Left lobe of liver (tissue), 2 donors: ENCODE measurements at places on chromosomes 5 and 9. TPM values are rescaled to one million over a fixed set of nuclear protein-coding genes. Genes with fewer than 3 reads are reported as not detected.
A peak's percentile ranks its signal among the peaks of the same experiment; 100 is the strongest.

CNTRL gene
- total RNA-seq, result 3.6 TPM

DNA sequence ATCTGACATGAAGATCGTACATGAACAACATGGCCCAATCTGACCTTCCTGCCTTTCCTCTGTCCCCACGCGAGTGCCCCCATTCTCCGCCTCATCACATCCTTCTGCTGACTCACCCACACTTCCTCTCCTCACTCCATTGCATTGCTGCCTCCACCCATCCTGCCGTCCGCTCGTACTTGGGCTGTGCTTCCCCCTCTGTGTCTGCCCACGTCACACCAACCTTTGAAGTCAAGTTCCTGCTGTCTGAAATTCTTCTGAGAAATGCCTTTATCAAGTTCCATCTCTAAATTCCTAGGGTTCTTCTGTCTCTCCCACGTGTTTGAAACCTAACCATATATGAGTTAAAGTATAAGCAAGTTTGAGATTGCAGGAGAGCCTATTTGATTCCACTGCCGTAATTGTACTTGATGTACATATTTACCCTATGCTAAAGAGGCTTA lies 18.0 kb upstream of the STARD4 start:
- peak; percentile 57 for DNase-seq

DNA sequence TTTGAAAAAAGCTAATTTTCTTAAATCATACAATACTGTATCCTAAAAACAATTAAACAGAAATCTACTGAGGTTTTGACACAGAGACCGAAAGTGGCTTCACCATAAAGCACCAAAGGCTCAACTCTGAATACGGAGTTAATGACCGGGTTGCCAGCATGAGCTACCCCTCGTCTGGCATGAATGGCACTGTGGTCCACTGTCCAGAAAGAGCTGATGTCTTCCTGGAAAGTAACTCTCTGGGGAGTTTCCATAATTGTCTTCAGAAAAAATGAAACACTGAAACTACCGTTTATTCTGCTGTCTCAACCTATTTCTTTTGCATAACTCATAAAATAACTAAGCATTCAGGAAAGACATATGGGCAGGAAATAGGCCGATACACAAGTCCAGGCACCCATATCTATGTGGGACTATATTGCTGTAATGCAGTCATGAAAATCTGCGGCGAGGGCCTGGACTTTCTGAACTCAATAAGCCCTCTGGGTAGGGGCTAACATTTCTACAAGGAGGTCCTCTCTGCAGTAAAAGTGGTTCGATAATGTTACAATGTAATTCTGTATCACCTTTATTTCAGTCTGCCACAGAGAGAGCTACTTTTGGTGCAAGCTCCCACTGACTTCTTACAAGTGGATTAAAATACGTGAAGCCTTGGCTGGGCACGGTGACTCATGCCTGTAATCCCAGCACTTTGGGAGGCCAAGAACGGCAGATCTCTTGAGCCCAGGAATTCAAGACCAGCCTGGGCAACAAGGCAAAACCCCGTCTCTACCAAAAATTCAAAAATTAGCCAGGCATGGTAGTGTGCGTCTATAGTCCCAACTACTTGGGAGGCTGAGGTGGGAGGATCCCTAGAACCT lies 52.4 kb downstream of the ANKH start:
- no peak for DNase-seq

DNA sequence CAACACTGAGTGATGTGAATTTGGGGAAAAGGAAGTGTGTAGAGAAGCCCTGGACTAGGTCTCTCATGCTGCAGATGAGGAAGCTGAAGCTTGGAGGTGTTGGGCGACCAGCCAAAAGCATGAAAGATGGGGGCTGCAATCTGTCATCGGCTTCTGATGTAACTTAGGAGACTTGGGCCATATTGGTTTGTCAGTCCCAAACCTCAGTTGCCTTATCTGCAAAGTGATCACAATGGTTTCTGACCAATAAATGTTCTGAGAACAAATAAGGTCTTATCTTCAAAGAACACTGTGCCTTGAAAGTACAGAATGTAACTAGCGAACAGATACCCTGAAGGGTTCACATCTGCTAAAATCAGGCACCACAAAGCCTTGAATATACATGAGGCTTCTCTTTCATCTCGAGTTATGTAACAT lies 198.4 kb upstream of the NR3C1 start:
- DNase-seq, result no peak

- no peak for DNase-seq
Observed at GRCh38 chr5:159210210-159210661, 883 bp upstream of the RNF145 start.
